ENCODE measurements at places on chromosomes 2 and 18.

DNA sequence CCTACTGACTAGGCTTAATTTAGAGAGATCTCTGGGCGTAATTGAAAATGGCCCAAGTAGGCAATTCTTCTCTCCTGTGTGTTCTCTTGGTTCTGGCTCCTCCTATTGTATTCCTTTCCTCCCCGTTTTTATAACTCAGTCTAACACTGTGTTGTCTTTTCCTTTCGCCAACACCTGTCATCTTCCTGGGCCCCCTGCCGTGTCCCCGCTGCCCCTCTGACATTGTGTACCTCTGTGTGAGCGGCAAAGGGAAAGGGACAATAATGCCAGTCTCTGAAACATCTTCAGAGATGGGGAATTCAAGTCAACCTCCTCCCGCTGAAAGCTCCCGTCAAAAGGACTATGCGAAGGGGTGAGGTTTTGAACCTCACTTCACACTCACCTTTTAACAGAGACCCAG, 210.9 kb downstream of the GBX2 start:
- no peak for DNase-seq

DNA sequence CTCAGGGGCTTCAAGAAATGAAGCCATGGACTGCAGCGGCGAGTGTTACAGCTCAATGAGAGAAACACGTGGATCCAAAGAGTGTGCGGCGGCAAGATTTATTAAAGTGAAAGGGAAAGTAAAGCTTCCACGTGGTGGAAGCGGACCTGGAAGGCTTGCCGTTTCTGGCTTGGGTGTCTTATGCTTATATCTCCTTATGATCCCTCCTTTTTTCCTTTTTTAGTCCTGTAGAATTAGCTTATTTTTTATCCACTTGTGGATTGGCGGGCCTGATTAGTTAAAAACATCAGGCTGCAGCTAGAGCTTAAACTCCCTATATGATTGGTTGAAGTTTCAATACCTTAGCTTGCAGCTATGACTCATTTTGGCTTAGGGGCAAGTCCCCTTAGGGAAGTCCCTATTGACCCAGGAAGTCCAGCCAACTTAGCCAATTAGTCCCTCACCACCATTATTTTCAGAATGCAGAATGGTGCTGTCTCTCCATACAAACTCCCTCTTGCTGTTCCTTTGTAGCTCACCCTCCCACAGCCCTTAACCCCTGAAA, 11.6 kb upstream of the HNMT start:
- DNase-seq = no peak

DNA sequence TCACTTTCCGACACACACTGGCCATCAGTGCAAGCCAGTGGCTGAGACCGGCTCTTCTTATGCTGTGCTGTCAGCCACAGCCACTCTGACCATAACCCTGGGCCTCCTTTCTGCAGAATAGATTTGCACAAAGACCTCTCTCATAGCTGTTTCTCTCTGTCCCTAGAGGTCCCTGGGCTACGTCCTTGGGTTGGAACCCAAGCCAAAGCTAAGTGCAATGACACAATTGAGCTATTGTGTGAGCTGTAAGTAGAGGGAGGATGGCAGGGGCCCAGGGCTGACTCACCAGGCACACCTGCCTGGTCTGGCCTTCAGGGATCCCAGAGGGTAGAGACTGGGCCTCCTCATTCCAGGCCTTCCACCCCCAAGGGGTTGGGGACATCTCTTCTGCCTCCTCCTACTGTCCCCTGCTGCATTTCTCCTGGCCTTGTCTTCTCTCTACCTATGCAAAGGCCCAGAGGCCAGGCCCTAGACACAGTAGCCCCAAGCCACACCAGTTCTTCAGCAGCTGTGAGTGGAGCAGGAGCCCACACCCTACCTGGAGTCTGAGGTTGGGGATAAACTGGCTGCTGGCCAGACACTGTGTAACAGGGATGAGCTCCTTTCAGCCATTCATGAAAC, 174.6 kb downstream of the NCK2 start:
- no peak for DNase-seq

DNA sequence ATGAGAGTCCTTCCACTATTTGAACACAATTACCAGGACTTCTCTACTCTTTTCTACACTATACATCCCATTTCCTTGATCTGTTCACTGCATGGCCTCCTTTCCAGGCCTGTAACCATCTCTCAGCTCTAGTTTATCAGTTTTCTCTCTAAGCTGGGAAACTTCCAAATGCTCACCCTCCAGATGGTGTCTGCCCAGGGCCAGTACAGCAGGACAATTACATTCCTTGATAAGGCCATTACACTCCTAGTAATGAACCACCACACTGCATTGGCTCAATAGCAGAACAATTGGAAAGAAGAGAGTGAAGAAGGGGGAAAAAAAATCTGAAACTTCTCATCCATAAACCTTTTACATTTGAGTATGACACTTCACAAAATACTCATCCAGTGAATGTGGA, 359.1 kb downstream of the ALK start:
- DNase-seq = no peak

DNA sequence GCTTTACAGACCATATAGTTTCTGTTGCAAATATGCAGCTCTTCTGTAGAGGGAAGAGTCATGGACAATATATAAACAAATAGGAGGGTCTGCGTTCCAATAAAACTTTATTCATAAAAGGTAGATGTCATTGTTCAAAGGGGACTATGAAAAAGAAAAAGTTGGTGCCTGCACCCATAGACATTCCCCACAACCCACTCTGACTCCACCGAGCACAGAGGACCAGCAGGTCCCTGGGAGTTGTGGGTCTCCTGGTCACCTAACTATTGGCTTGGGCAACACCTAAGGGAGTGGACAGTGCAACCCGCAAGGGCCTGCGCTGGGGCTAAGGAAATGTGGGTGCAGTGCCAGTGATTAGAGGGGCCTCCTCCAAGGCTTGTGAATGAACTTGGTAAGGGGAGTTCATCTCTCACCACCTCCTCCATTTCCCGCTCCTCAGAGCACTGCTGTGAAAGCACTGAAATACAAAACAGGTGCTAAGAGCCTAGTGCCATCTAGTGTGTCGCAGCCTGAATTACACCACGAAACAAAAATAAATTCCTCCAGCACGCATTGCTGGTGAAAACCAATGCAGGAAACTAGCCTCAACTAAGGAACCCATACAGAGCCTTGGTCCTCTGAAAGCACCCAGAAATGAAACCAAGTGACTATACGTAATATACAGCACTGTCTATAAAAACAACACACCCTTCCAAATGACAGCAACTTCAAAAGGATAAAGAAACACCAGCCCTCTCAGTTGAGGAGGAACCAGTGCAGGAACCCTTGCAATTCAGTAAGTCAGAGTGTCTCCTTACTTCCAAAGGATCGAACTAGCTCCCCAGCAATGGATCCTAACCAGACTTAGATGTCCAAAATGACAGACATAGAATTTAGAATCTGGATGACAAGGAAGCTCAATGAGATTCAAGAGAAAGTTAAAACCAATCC, 166.6 kb downstream of the RNF144A start:
- DNase-seq = no peak

GRCh38 chr2:44189104-44189503, 20.4 kb downstream of the PPM1B start:
- DNase-seq = no peak

DNA sequence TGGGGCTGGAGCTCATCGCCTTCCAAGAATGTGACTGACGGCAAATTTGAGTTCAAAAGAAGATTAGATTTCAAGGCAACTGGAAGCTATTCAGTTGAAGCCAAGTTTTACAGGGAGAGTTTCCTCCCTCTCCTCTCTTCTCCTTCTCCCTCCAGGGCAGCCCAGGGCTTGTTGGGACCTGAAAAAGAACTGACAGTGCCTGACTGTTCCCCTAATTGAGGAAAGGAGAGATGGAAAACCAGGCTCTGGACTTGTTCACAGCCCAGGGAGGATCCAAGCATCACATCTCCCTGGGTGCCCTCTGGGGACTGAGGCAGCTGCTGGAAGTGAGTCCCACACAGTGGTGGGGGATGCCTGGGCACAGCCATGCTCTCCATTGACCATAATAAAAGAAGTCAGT, 88.1 kb downstream of the THNSL2 start:
- DNase-seq = no peak

- DNase-seq = no peak
These were observed 126.3 kb upstream of the BCL2L11 start for GRCh38 chr2:110994250-110994961.

Measured in stimulated activated naive CD8-positive, alpha-beta T cell treated with anti-CD3 and anti-CD28 coated beads, Interleukin-15, Interleukin-2, amounts not matched to agents 100 U/mL and 50 U/mL, for 24 hours (primary cell).